NCI-H2081 treated with DMSO at 0.1 percent for 48 hours (cell line): ENCODE measurements at places on chromosomes 5 and 9.

DNA sequence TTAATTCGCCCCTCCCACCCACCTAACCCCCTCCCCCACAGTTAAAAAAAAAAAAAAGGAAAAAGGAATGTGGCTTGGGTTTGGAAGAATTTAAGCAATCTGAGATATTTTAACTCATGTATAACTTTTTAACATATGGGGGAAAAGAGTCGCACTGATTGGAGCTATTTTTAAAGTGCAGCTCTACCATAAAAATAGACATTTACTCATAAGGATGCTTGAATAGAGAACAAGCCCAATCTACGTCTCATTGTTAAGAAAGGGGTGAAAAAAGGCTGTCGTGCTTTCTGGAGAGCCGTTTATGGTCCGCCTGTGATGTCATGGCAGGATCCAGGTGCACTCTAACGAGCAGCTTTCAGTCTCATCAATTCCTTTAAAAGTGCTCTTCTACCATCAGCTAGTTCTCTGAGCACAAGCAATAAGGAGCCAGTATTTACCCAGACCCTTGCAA is 142.4 kb downstream of the ELAVL2 start:
- DNase-seq = no peak

DNA sequence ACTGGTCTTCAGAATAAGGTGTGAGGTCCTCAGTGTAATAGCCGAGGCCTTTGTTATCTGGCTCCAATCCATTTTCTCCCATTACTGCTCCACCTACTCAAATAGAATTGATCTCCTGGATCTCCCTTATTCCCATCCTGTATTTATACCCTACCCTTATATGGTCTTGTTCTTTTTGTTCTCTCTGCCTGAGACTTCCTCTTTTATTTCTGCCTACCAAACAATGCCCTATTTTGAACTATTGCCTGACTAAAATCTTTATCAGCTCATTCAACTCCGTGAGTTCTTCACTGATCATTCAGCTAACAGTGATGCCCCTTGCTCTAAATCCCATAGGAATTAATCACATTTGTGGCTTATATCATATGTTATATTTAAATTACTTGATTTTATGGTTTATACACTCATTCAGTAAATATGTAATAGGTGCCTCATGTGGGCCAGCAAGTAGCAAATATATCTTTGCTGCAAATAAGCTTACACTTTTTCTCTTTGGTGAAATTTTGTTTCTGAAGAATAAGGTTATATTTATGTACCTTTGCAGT is 417.5 kb upstream of the MEF2C start:
- DNase-seq = no peak

- DNase-seq = no peak
Measured at GRCh38 chr5:83703059-83703458, 17.6 kb downstream of the HAPLN1 start.

- no peak for DNase-seq
Measured at GRCh38 chr5:177249761-177250537, 53.6 kb downstream of the RAB24 start.

DNA sequence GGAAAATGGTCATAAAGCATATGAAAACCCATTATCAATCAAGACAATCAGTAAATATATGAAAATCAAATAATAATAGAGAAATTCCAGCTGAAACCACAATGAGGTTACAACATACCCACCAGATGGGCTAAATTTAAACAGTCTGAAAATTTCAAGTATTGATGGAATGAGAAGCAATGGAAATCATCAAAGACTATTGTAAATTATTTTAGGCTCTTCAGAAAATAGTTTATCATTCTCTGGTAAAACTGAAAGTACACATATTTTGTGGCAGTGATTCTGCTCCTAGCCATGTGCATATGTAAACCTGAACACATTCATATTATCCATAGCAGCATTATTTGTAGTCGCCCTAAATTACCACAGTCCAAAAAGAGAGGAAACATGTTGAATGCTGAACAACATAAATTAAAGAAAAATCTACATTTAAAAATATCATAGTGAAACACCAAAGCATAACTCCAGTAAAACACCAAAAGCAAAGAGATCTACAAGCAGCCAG is 215.3 kb downstream of the PRELID2 start:
- DNase-seq = no peak

DNA sequence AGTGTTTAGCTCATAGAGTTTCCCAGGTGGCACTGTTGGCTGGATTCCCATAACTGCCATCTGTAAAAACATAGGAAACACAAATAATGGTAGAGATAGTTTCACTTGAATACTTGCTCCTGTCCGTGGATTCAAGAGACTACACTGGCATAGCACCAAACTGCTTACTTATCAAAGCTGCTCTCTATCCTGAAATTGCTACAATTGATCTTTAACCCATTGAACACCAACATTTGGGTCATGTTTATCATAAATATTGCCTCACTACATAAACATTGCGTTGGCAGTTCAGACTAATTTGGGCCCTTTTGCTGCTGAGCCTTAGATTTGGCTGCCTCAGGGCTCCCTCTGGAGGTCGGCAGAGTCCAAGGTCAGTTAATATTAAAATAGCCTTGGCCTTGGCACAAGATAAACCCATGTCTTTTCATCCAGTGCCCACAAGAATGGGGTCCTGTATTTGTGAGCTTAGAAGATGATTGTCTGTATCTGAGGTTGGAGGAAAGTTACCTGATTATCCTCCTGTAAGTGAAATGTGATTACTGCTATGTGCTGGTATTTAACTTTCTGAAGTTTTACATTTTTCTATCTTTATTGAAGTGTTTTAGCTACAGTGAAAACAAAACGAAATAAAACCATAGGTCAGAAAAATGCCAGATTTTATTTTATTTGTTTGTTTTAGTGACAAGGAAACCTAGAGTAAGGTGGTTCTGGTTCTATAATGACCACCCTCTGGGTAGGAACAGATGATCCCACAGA is 4.0 kb upstream of the RANBP3L start:
- peak; percentile 92 for DNase-seq

- DNase-seq = no peak
Measured at GRCh38 chr5:168273056-168273980, 18.1 kb upstream of the WWC1 start.

- DNase-seq = no peak
Measured at GRCh38 chr9:77903666-77904285, 127.8 kb downstream of the GNAQ start.

DNA sequence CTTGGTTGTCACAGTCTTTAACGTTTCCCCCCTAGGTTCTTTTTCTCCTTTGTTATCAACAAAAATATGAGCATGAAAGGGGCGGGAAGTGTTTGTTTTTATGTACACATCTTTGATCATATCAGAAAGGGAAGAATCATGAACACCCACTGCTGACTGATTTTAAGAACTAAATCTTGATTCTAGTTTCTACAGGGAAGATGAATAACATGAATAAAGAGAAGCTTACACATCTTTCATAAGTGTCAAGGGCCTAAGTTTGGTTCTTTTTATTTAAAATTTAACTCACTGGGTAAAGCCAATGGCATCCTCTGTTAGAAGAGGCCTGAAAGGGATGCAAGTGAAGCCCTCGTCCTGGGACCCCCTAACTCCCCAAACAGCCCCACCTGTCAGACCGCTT is 14.8 kb upstream of the CTNNA1 start:
- no peak for DNase-seq

DNA sequence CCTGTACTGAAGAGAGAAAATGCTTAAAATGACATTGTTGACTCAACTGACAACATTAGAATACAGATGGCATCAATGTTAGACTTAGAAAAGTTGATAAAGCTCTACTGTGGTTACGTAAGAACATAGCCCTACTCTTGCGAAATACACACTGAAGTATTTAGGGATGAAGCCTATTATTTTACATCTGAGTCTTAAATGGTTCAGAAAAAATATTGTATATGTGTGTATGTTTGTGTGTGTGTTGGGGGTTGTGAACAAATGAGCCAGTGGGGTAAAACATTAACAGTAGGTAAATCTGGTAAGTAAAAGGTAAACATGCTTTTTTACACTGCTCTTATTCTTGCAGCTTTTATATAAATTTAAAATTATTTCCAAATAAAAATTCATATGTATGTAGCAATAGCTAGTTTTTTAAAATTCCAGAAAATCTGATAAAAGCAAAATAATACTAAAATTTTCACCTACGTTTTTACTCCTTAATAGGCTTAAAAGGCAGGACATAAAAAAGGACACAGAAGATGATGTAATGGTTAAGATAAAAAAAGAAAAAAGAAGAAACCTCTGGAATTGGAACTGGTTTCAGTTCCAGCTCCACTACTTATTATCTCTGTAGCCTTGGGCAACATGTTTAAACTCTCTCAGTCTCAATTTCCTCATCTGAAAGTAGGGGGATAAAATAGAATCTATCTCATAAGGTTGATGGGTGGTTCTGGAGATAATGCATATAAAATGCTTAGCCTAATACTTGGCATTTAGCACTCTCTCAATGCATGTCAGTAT is 44.3 kb downstream of the GARNL3 start:
- DNase-seq = no peak

DNA sequence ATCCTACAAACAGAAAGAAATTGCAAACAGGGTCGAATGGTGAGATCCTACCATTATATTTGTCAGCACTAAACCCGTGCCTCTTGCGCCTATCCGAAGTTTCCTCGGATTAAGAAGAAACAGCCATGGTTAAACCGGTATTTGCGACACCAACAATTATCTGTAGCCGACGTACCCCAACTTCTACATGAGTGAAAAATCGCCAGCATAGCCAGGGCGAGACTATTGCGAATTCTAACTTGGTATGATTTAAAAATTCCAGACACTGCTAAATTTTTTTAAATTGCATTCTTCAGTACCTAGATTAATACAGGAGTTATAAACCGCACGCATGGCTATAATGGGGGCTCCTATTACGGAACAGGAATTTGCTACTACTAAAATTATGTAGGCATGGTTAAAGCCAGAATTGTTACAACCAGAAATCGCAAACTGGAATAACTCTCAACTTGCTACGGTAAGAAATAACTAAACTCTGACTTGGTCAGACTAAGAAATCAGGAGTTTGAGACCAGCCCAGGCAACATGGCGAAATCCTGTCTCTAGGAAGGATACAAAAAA is 25.3 kb upstream of the ANXA2R start:
- DNase-seq = no peak

DNA sequence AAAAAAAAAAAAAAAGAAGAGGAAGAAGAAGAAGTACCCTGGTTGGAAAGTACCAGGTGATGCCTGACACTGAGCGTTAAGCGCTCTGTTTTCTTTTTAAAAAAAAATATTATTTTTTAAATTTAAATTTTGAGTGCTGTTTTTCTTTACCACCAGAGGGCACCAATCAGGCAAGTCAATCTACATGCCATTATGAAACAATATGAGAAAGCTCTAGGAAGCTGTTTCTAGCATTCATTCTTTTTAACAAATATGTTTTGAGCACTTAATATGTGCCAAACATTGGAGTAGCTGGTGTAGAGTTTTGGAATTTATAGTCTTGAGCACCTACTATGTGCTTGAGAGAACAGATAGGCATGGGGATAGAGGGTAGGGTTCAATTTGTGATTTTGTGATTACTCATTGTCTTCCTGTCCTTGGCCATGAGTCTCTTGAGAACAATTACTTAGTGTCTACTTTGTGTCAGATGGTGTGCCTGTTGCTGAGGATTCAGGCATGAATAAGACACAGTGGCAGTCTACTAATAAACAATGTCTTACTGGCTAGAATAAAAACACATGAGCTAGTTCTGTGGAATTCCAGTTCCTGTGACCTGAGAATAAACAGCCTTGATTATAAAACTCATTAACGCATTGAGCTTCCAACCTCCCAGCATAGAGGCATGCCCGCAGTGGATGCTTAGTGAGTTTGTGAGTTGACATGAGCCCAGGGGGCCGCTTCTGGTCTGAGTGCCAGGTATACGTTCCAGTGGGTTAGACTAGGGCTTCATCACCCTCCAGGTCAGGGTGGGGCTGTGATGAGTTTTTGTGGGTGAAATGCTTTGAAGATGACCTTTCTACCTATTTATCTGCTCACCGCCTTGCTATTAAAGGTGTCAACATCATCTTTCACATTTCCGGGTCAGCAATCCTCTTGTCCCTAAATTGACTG is 3.0 kb upstream of the UBE2R2 start:
- DNase-seq = no peak

DNA sequence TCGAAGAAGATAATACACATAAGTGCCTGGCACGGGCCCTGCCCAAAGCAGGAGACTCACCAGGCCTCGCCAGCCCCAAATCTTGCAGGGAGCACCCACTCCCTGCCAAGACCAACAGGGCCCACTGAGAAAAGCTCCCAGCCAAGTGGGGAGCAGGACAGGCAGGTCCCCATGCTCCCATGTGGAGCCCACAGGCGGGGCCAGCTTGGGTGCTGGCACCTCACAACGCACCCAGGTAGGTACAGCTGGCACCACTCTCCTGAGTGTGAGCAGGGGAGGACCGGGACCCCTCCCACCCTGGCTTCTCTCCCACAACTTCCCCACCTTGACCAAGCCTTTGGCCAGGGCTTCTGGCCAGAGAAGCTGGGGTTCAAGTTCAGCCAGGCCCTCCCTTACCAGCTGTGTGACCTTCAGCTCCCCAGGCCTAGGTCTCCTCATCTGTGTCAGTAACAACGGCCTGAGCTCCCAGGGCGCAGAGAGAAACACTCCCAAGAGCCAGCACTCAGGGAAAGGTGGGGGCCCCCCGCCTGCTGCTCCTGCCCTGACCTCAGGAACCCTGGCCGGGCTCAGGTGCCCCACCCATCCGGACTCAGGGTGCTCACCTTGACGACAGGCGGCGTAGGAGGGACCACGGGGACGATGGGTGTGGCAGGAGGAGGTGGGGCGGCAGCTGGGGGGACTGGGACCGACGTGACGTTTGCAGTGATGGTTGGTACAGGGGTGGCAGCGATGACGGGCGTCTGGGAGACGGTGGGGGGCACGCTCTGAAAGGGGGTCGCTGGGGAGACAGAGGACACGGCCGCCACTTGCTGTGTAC is 17.8 kb downstream of the BRD3 start:
- DNase-seq = no peak

- DNase-seq = no peak
Measured at GRCh38 chr5:147482706-147483180, 27.1 kb downstream of the DPYSL3 start.

- no peak for DNase-seq
Measured at GRCh38 chr5:149370878-149371277, 8.2 kb downstream of the IL17B start.

DNA sequence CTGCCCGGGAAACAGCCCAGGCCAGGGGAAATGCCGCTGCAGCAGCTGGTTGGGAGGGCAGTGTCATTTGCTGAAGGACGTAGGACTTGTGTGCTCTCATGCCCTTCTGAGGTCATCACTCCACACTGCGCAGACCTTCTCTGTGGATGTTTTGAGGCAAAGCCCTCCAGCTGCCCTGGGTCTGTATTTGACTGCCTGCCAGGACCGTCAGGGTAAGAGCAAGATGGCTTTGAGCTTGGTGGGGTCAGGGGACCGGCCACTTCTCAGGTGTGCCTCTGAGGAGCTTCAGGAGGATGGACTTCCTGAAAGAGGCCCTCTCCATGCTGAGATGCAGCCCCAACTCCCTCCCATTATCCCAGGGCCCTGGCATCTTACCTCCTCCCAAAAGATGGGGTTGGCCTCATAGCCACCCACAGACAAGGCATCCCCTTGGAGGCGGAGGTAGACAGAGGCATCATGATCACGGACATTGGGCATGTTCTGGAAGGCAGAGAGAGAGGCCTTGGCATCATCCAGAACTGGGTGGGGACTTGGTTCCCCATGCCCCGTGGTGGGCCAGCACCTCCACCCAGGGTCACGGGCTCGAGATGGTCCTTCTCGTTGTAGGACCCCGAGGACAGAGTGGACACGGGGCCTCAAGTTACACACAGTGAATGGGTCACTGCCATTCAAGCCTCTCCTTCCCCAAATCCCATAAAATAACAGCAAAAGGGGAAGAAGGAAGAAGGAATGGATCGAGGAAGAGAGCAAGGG is 19.4 kb downstream of the SARDH start:
- DNase-seq = no peak
